Purkinje cell (primary cell): ENCODE measurements at places on chromosomes 4 and X. TPM values are rescaled to one million over a fixed set of nuclear protein-coding genes. Genes with fewer than 3 reads are reported as not detected.

Gene SPP1
- 9.8 and 21.8 TPM in 2 replicates for polyA plus RNA-seq

Gene MAGEA4
- not detected in 2 replicates for polyA plus RNA-seq

Gene FAT1
- polyA plus RNA-seq = 11.9 and 19.6 TPM in 2 replicates

Gene RBM10
- polyA plus RNA-seq = 3.1 and 3.5 TPM in 2 replicates

Gene EREG
- polyA plus RNA-seq = not detected in 2 replicates

Gene TMEM184C
- polyA plus RNA-seq = 46.6 and 48.4 TPM in 2 replicates

Gene SRPX2
- not detected in 2 replicates for polyA plus RNA-seq

Gene VCX
- polyA plus RNA-seq = not detected in 2 replicates

Gene SOWAHB
- 0.71 and 1.0 TPM in 2 replicates for polyA plus RNA-seq

Gene RPL34
- 1,118 and 1,165 TPM in 2 replicates for polyA plus RNA-seq

Gene PCSK1N
- polyA plus RNA-seq = 12.2 and 25.7 TPM in 2 replicates

Gene PIN4
- polyA plus RNA-seq = 81.6 and 122 TPM in 2 replicates

Gene CXCR3
- polyA plus RNA-seq = not detected in 2 replicates

Gene CFAP97
- polyA plus RNA-seq = 22.8 and 46.3 TPM in 2 replicates

Gene HTN3
- not detected in 2 replicates for polyA plus RNA-seq

Gene SUPT20HL2
- not detected in 2 replicates for polyA plus RNA-seq

Gene MTNR1A
- not detected in 2 replicates for polyA plus RNA-seq

Gene MAGED4B
- polyA plus RNA-seq = 4.9 and 9.5 TPM in 2 replicates

Gene TMPRSS11B
- polyA plus RNA-seq = not detected in 2 replicates

Gene TLR1
- 0.32 and 1.3 TPM in 2 replicates for polyA plus RNA-seq

Gene MGAT4D
- polyA plus RNA-seq = not detected in 2 replicates

Gene ABCG2
- 0.76 and 2.0 TPM in 2 replicates for polyA plus RNA-seq

Gene ETNPPL
- polyA plus RNA-seq = 5.8 and 7.5 TPM in 2 replicates

Gene F9
- polyA plus RNA-seq = not detected in 2 replicates

Gene HDAC8
- polyA plus RNA-seq = 22.1 and 29.0 TPM in 2 replicates

Gene ERAS
- polyA plus RNA-seq = not detected in 2 replicates

Gene HMX1
- polyA plus RNA-seq = not detected in 2 replicates

Gene DUX4
- not detected in 2 replicates for polyA plus RNA-seq

Gene CCSER1
- polyA plus RNA-seq = 8.1 and 10.6 TPM in 2 replicates

Gene LNX1
- 11.7 and 15.2 TPM in 2 replicates for polyA plus RNA-seq

Gene STOX2
- 20.7 and 22.7 TPM in 2 replicates for polyA plus RNA-seq
